Smooth muscle cell of bladder (primary cell): ENCODE measurements at places on chromosomes 12 and 14. TPM values are rescaled to one million over a fixed set of nuclear protein-coding genes. Genes with fewer than 3 reads are reported as not detected.

PTGR2 gene
- total RNA-seq, result 4.3 and 4.4 TPM in 2 replicates

TOMM20L gene
- total RNA-seq, result not detected in 2 replicates

TAS2R46 gene
- 1.3 and 1.8 TPM in 2 replicates for total RNA-seq

KRT79 gene
- total RNA-seq, result not detected in 2 replicates

CATSPERB gene
- not detected in 2 replicates for total RNA-seq

GALNT8 gene
- total RNA-seq, result under 0.01 and 0.18 TPM in 2 replicates
